ENCODE measurements at places on chromosomes 5 and 9. TPM values are rescaled to one million over a fixed set of nuclear protein-coding genes. Genes with fewer than 3 reads are reported as not detected.

GRCh38 chr9:135551031-135551430 lies 5.1 kb downstream of the OBP2A start:
- H3K4me1 ChIP-seq: no peaks in the 10 kb centered on the region
- H3K27ac ChIP-seq: no peak overlapping the region
- no peak for DNase-seq
- no peak overlapping the region for H3K4me3 ChIP-seq
- H3K27me3 ChIP-seq: no peaks in the 10 kb centered on the region

DNA sequence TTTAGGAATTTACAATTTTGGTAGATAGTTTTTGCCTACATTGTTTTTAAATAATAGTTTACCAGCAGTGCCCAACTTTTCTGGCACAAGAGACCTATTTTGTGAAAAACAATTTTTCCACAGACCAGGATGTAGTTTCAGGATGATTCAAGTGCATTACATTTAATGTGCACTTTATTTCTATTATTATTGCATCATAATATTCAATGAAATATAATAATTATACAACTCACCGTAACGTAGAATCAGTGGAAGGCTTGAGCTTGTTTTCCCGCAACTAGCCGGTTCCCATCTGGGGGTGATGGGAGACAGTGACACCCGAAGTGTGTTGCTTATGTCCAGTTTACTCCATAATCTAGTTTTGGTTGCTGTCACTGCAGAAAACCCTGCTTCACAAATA lies 3.5 kb upstream of the HNRNPA0 start:
- DNase-seq: no peak
- peaks cover 20% of the 10 kb centered on the region for H3K36me3 ChIP-seq
- H3K27me3 ChIP-seq: no peaks in the 10 kb centered on the region
- H3K4me3 ChIP-seq: no peak overlapping the region
- peaks cover 5% of the 10 kb centered on the region for H3K4me1 ChIP-seq

Gene ENTPD8
- not detected for total RNA-seq

Gene SPINK4
- total RNA-seq: not detected

GRCh38 chr9:86675805-86676204 lies 271.5 kb downstream of the GAS1 start:
- H3K4me1 ChIP-seq: no peaks in the 10 kb centered on the region
- H3K36me3 ChIP-seq: no peaks in the 10 kb centered on the region

- peaks cover 2% of the 10 kb centered on the region for H3K4me1 ChIP-seq
- no peaks in the 10 kb centered on the region for H3K36me3 ChIP-seq
- DNase-seq: no peak
- H3K4me3 ChIP-seq: no peak overlapping the region
Measured at GRCh38 chr9:95434116-95435073, 82.4 kb downstream of the PTCH1 start.
